HFFc6 (cell line): ENCODE measurements at places on chromosomes 7 and 10. TPM values are rescaled to one million over a fixed set of nuclear protein-coding genes. Genes with fewer than 3 reads are reported as not detected.

TMEM270 gene
- total RNA-seq = not detected in 3 replicates

OR6B1 gene
- total RNA-seq = not detected in 2 replicates

FANK1 gene
- total RNA-seq = 0.83 and 1.2 TPM in 2 replicates

RNF133 gene
- not detected in 3 replicates for total RNA-seq

CLEC2L gene
- not detected in 3 replicates for total RNA-seq

DNA sequence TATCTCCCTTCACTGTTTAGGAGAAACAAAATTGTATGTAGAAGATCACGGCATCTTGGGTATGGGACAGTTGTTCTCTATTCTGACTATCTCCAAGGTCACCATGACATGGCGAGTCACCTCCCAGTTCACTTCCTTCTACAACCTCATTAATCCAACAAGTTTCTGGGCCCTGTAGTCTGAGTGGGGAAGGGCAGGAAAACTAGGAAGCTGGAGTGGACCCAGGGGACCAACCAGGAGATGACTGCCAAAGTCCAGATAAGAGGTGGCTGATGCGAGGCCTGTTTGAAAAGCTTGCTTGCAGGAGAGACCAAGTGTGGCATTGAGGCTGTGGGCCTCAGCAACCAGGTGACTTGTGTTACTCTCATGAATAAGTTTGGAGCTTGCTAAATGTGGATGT, 584.9 kb downstream of the TNS3 start:
- DNase-seq = no peak

GRCh38 chr10:58734116-58734515, 221.4 kb downstream of the BICC1 start:
- DNase-seq = peak; percentile 62

GRCh38 chr7:77383333-77383740, 32.8 kb downstream of the GSAP start:
- DNase-seq = peak; percentile 3

- DNase-seq = no peak
Observed at GRCh38 chr10:3761021-3761686, 23.9 kb downstream of the KLF6 start.

GRCh38 chr7:139720186-139720585, 57.6 kb downstream of the HIPK2 start:
- DNase-seq = no peak

DNA sequence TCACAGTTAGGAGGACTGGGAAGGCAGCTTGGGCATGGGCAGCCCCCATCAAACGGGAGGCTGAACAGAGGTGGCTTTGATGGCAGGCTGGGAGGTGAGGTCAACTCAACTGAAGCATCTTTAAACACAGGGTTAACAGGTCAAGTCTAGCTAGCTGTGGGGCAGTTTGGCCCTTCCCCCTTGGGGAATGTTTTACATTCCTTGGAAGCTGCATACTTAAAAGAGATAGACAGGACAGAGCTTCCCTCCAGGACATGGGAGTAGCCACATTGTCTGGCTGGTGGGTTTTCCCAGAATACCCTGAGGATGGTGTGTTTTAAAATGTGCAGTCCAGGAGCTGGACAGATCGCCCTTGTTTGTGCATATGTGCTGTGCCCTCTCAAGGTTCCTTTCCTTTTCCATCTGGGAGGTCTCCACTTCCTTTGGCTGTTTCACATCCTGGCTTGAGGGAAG, 6.8 kb upstream of the RASSF4 start:
- DNase-seq = no peak

DNA sequence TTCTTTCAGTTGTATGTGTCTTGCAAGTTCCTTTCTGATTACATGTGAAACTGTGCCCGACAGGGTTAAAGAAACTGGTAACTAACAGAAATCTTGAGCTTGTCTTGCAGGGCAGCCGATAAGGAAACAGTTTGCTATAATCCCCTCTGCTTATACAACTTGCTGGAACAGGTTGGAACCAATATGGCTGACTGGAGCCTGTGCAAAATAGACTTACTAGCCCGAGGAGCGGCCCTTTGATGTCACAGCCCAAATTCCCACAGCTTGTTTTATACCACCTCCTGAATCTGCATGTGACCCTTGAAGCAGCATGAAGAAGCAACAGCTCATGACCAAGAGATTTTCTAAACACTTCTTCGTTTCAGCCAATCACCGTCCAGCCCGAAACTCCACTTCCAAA, 3.3 kb upstream of the YKT6 start:
- DNase-seq = no peak

GRCh38 chr10:47371629-47372485, 12.2 kb downstream of the ZNF488 start:
- DNase-seq = no peak

- no peak for DNase-seq
Observed at GRCh38 chr10:61860964-61861758, 40.3 kb upstream of the ARID5B start.
